Central memory CD8-positive, alpha-beta T cell (primary cell): ENCODE measurements at places on chromosomes 16 and 17.
A peak's percentile ranks its signal among the peaks of the same experiment; 100 is the strongest.

- DNase-seq, result peak; percentile 64
These were observed 13.1 kb upstream of the MSI2 start for GRCh38 chr17:57243171-57243622.

- no peak for DNase-seq
These were observed 77.8 kb downstream of the ADCY9 start for GRCh38 chr16:4038448-4038847.

GRCh38 chr17:42779936-42780850 is at the start of gene WNK4:
Gene WNK4, plus strand, starts transcription at chr17:42780610. Its CDS starts 89 bp downstream, at chr17:42780699.
- no peak for DNase-seq

GRCh38 chr17:56502120-56502654 is 91.3 kb upstream of the NOG start:
- DNase-seq, result no peak

- no peak for DNase-seq
These were observed 16.6 kb upstream of the PDXDC1 start for GRCh38 chr16:14958323-14958600.

- no peak for DNase-seq
These were observed 191.0 kb downstream of the PRKCA start for GRCh38 chr17:66493283-66494019.

GRCh38 chr17:68627956-68628575 is 26.9 kb upstream of the FAM20A start:
- DNase-seq, result no peak

DNA sequence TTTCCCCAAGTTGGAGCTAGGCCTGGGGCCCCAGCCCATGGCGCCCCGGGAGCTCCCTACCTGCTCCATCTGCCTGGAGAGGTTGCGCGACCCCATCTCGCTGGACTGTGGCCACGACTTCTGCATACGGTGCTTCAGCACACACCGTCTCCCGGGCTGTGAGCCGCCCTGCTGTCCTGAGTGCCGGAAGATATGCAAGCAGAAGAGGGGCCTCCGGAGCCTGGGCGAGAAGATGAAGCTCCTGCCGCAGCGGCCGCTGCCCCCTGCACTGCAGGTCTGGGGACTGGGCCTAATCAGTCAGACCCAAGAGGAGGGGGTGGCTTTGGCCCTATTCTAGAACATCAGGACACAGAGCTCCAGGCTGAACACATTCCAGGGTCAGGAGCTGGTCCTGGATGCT is 1.5 kb downstream of the RNF112 start:
- no peak for DNase-seq

DNA sequence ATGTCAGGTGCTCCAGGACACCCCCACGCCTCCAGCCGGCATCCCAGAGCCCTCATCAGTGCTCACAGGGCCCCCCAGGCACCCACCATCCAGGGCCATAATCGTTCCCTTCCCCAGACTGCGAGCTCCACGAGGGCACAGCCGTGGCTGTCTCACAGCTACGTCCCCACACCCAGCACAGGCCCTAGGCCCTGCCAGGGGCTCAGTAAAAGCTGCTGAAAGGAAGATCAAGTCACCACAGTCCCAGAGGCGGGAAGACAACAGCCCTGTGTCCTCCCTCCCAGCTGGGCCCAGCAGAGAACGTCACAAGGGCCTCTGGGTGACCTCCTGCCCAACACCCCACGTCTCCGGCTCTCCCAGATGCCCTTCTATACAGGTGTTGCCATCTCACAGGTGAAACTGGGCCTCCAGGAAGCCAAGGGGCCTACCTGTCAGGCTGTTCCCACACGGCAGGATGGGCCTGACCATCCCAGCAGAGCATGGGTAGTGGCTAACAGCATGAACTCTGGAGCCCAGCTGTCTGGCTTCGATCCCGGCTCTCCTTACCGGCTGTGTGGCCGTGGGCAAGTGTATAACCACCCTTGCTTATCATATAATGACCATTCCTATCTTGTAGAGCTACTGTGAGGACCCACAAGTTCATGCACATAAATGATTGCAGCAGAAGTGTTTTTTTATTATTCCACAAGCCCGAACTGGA is 17.9 kb downstream of the ARL2BP start:
- no peak for DNase-seq

DNA sequence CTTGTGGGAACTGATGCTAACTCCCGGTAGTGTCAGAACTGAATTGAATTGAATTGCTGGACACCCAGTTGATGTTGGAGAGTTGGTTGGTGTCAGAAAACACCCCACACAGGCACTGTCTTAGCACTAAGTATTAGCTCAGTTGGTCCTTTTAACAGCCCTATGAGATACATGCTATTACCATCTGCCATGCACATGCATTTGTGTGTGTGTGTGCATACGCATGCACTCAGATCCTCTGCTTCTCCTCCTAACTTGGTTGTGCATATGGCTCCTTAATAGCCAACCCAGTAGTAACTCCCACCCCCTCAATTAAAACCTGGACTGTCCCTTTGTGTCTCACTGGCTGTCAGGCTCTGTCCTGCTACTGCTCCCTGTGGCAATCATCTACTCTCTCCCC is 32.3 kb upstream of the DYNLL2 start:
- DNase-seq, result no peak

GRCh38 chr17:80092959-80093358 is 8.4 kb upstream of the GAA start:
- DNase-seq, result no peak

DNA sequence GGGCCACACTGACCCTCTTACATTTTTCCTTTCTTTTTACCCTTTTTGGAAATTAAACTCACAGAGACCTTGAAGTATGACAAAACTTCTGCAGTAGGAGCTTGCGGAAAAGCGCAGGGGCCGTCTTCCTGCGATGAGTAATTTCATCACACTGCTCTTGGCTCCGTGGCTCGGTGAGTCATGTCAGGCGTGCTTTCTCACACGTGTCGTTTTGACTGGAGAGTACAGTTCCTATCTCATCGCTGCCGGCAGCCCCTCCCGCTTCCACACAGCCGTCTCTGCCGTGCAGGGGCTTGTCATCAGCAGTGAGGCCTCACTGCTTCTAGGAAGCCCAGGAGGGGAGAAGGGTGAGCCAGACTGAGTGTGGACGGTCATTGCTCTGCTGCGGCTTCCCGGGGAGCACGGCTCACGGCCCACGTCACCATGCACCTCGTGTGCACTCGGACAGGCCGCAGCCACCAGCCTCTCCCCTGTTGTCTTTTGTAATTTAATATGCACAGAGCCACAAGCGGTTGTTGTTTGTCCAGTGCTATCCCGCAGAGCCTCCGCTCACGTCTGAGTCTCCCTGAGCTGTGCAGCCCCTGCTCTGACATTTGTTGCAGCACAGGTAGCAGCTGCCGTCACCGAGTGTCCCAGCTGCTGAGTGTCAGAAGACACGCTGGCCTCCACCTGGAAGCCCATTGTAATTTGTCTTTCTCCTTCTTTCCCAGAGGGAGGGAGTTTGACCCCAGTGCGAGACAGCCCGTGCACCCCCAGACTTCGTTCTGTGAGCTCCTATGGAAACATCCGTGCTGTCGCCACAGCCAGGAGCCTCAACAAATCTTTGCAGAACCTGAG is 99.4 kb upstream of the CHMP6 start:
- DNase-seq, result peak; percentile 78

GRCh38 chr16:1754204-1754603 is 17.1 kb downstream of the NME3 start:
- DNase-seq, result no peak

DNA sequence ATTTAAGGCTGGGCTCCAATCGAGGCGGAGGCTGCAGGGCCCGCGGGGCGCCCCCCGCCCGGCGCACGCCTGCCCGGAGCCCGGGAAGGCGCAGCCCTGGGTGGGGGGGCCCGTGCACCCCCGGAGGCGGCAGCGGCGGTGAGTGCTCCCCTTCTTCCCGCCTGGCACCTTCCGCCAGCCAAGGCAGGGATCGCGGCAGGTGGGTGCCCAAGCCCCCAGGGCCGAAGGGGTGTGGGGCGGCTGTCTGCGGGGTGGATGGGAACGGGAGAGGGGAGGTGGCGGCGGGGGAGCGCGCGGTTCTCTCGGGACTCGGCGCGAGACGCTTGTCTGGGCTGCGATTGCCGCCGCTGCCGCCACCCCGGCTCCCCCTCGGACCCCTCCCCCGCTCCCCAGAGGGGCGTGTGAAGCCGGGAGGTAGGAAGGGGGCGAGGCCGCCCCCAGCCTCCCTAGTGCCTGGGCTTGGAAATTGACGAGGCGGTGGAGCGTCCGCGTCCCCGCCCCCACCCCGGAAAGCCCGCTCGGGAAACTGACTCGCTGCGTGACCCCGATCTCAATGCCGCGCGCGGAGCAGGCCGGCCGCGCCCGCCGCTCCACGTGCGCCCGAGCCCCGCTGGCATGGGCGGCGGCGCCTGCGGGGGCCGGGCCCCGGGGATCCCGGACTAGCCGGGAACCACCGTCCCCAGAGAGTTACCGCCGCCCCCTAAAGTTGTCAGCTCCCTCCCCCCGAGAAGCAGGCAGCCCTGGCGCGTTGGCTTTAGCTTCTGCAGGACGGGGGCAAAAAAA is 231.5 kb downstream of the MRTFB start:
- DNase-seq, result no peak

DNA sequence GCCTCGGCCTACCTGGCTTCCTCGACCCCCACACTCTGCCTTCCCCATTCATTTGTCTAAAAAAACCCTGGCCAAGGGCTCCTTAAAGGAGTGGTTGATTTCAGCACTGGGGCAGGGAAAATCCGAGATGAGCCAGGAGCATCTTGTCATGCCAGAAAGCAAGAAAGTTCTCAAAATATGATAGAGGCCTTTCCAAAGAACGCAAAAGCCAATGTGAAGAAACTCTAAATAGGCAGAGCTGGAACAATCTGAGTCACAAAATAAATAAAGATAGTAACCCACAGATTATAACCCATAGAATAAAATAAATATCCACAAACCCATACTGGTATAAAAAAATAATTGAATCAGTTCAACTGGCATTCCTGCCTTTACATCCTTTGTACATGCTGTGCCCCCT is 192.3 kb upstream of the SALL1 start:
- DNase-seq, result no peak

DNA sequence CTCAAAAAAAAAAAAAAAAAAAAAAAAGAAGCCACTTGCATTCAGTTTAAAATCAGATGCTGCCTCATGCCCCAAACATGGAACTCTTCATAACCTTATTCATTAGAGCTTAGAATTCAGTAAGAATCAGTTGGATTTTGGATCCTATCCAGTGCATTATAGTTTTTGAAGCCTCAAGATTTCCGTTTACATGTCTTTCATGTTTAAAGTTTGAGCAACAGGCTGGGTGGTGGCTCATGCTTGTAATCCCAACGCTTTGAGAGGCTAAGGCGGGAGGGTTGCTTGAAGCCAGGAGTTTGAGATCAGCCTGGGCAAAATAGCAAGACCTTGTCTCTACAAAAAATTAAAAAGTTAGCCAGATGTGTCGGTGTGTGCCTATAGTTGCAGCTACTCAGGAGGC is 55.0 kb downstream of the SNTB2 start:
- DNase-seq, result no peak
